ENCODE measurements at places on chromosomes 1 and 21.

- no peak for DNase-seq
These were observed 96.7 kb upstream of the QSOX1 start for GRCh38 chr1:180057883-180058396.

DNA sequence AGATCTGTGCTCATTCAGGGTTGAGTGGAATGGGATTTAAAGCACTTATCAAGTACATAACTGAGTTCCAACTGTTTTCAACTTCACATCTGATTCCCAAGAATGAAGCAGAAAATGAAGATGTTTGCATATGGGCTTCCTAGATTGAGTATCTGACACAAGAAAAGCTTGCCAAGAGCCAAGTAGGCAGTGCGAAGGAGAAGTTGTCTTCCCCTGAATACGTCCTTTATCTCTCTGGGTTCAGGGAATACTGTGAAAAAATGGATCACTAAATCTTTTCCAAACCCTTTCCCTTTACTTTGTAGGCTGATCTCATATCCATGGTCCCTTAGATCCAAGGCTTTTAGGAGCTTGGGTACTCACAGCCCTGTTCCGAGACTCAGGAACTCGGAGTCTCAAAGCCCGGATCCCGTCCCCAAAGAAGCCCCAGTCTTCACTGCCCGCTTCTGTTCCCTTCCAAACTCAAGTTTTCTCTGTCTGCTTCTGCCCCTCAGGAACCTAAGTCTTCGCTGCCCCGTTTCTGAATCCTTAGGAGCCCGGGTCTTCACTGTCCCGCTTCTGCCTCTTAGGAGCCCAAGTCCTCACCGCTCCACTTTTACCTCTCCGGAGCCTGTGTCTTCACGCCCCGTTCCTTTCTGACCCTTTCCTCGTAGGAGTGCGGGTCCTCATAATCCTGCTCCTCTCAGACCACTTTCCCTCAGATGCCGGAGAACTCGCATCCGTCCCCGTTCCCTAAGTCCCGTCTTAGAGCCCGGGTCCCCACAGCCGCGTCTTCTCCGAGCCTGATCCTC lies 616 bp downstream of the TAF12 start:
- DNase-seq = no peak

DNA sequence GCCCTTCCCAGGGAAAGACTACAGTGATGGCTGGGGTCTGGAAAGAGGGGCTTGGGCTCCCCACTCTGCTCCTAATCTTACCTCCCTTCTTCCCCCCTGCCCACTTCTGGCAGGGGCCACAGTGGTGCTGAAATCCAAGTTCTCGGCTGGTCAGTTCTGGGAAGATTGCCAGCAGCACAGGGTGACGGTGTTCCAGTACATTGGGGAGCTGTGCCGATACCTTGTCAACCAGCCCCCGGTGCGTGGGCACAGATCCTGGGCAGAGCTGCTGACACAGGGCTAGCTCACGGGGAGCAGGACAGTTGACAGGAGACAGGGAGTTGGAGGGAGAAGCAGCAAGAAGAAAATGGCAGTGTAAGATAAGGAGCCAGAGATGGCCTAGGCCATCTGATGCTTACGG lies 2.4 kb downstream of the SLC27A3 start:
- DNase-seq = no peak

- DNase-seq = peak; percentile 33
These were observed 707 bp upstream of the KLHL21 start for GRCh38 chr1:6603238-6603914.

DNA sequence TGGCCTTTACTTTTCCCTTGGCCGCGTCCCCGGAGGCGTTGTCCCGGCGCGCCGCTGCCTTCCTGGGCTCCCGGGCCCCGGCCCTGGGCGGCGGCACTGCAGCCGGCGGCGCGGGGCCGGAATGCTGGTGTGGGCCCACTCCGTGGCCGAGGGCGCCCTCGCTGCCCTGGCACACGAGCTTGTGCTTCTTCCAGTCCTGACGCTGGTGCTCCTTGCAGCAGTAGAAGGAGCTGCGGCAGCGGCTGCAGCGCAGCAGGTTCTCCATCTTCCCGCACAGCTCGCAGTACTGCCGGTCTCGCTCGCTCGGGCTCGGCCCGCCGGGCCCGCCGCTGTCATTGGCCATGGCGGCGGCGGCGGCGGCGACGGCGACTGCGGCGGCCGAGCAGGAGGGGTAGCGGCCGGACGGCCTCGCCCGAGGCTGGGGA lies 529 bp downstream of the EGLN1 start:
- DNase-seq = peak; percentile 31

DNA sequence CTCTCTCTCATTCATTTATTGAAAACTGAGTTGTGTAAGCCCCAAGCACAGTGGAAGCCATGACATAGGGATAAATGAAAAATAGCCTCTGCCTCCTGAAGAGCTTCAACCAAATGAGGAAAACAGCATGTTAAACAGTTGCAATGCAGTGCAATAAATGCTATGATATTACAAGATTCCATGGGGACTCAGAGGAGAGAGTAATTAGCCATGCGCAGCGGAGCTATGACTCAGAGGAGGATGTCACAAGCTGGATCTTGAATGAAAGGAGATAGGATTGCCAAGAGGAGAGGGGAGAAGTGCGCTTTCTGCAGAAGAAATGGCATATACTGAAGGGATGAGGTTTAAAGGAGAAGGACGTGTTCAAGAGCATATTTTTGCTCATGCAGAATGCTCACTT lies 231.3 kb upstream of the PLXNA2 start:
- no peak for DNase-seq

GRCh38 chr1:38061883-38062328 lies 15.3 kb upstream of the POU3F1 start:
- no peak for DNase-seq

- no peak for DNase-seq
These were observed 100.2 kb downstream of the SIPA1L2 start for GRCh38 chr1:232529747-232530146.

DNA sequence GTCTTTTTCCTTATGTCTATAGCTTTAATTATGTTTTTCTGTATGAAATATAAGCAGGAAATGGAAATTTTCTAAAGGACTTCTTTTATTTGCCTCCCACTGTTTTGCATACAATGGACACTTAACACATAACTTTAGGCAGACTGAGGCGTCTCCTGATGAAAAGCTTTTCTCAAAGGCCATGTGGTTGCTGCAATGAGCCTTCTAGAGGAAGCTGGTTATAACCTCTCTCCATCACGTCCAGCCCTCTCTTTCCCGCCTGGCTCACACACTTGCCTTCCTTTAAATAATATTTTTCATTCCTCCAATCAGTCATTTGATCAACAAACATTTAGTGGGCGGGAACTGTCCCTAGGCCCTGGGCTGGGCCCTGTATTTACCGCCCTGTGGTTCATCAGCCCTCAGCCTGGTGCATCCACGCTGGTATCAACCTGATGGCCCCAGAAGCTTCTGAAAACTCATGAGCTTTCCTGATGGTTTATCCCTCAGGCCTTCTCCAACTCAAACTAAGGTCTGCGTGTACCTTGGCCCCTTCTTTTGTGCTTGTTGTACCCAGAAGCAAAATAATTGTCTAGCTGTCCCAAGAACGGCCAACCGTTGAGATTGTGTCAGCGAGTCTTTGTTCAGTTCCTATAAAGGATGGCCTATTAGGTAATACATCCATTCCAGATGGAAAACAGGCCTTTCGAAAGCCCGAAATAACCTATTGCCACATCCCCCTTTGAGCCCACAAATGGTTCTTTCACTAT lies 75.3 kb upstream of the LYST start:
- no peak for DNase-seq

DNA sequence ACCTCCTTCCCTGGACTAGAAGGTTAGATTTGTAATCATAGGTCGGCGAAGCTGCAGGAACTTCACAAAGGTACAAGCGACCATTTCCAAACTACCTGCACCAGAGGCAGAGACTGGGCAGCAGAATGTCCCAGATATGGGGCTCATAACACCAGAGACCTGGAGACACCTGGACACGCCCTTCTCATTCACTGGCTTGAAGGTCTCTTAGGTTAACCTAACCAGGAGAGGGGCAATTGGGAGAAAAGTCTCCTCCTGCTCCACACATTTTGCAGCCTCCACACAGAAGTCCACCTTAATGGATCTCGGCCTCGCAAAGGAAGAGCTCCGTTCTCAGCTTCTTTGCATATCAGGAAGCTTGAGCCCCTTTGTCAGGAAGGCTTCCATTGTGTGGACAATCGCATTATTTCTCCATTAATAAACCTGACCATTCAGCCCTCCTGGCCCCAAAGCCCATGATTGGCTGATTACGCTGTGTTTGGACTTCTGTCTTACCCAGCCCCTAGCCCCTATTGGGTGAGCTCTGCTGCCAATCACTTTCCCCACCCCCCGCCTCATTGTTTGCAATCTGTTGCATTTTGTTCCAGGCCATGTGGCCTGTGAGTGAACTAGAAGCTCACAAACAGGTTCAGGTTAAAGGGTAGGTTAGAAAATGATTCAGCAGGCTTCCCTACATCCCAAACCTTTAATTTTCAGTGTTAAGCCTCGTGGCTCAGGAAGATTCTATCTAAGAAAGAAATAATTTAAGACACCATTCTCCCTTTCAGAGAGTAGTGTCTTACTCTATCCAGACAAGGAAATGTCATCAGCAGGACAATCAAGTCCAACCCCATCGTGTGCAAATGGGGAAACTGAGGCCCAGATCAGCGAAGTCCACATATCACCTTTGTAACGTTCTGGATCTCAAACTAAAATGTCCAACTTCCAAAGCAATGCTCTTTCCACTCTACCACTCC lies 2.8 kb downstream of the MYCL start:
- DNase-seq = no peak

DNA sequence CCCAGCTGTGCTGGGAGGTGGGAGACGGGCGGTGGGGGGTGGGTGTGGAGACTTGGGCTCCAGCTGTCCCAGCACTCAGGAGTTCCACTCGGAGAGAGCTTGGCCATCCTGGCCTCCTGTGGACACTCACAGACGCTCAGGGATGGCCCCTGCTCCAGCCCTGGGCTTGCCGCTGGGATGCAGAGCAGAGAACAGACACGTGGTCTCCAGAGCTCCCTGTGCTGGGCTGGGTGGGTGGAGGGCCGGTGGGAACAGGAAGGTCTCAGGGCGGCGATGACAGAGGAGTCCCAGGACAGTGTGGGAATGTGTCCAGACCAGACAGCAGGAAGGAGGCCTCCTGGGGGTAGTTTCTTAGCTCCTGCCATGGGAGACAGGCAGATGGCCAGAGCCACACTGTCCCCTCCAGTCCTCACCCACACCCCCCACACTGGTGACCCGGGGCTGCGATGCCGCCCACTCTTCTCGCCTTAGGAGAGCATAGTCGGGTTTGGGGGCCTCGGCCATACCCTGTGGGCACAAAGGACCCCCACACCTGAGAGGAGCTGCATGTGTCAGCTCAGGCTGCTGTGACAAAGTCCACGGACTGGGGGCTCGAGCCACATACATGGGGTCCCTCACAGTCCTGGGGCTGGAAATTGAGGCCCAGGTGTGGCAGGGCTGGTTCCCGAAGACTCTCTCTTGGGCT lies 2.0 kb downstream of the KRTAP10-9 start:
- DNase-seq = no peak

GRCh38 chr1:228108742-228109072 lies 392 bp downstream of the MRPL55 start:
- DNase-seq = no peak

DNA sequence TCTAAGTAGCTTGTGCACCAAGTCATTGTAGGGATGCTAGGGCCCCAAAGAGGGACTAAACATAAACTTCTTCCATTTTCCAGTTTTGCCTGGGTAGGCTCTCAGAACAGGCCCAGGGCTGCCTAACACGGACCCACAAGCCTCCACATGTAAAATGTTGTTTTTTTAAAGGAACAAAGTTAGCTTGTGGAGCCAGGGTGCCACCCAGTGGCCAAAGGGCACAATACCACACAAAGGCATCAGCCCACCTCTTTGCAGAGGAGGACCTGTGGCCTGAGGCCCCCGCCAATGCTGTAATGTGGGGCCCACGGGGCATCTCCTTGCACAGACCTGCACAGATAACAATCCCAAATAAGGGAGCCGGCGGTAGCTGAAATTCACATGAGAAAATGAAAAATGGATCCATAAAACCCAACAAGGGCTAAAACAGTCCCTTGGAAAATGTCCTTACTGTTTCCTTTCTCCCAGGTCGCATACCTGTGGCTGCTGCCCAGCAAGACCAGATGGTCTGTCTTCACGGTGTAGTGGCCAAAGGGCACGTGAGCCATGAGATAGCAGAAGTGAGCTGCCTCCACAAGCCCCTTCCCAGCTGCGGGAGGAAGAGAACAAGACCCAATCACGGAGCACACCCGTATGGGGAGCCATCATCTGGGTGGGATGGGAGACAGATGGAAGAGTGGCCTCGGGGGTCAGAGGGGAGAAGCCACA lies 23.8 kb downstream of the SEC16B start:
- no peak for DNase-seq

- DNase-seq = no peak
These were observed 90.2 kb upstream of the SGIP1 start for GRCh38 chr1:66443793-66444192.

GRCh38 chr1:65393347-65393746 lies 27.1 kb upstream of the LEPR start:
- no peak for DNase-seq

- DNase-seq = no peak
These were observed 127.6 kb upstream of the CTTNBP2NL start for GRCh38 chr1:112268408-112268807.

- no peak for DNase-seq
These were observed 50.7 kb downstream of the MAB21L3 start for GRCh38 chr1:116161877-116162390.

DNA sequence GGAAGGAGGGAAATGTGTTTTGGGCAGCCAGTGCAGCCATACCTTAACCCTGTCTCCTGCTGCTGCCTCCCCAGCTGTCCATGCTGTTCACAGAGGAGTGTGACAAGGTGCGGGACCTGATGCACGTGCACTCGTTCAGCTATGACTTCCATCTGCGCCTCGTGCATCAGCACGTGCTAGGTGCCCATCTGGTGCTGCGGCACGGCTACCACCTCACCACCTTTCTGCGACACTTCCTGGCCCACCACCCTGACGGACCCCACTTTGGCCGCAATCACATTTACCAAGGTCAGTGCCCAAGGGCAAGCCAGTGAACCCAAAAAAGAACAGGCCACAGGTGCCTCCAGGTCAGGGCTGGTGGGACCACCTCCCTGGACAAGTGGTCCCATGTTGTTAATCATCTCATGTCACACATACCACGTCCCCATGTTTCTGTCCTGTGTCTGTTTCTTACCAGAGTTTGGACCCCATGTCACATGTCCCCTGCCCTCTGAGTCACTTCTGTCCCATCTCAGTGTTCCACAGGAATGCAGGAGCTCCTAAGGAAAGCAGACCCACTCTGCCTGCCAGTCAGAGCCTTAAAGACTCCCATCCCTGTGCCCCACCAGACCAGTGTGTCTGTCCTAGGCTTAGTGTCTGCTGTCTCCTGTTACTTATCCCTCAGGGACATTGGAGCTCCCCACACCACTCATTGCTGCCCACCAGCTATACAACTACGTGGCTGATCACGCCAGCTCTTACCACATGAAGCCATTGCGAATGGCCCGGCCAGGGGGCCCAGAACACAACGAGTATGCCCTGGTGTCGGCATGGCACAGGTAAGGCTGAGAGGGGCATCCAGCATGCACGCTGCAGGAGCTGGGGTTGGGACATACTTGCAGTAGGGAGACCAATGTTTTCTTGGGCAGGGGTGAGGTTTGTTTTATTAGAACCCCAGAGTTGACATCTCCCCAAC lies 6.6 kb downstream of the HYI start:
- DNase-seq = no peak

GRCh38 chr1:2578758-2579118 lies 7.8 kb upstream of the PRXL2B start:
- no peak for DNase-seq
